Left colon (tissue), 2 donors: ENCODE measurements at places on chromosomes 13 and 19.
A peak's percentile ranks its signal among the peaks of the same experiment; 100 is the strongest.

GRCh38 chr13:106276876-106277275 is 258.6 kb downstream of the EFNB2 start:
- DNase-seq: no peak

DNA sequence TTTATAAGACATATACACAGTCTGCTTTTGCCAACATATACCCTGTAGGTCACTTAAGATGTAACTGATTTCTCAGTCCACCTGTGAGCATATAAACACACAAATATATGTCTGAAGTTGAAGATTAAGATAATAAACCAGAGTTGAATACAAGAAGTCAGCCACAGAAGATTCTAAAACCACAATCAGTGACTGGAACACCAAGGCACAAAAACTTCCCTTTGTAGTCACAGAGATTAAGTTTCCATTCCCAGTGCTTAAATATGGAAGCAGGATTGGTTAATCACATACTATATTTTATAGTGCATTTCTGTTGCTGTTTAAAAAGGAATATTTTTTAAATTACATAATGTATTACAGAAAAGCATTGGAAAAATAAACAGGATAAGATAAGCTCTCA is 39.9 kb downstream of the MTMR6 start:
- DNase-seq: no peak

GRCh38 chr13:97337985-97338499 is 95.9 kb upstream of the RAP2A start:
- no peak for DNase-seq

- peak; percentile 41 for DNase-seq
These were observed at the start of gene FFAR3 for GRCh38 chr19:35357867-35358573. FFAR3 (plus strand) TSS chr19:35358460; CDS start chr19:35358891, 431 bp downstream.

GRCh38 chr19:42294471-42295137 is 7.3 kb upstream of the PRR19 start:
- DNase-seq: no peak

GRCh38 chr13:44784708-44785080 is 204.6 kb downstream of the NUFIP1 start:
- DNase-seq: no peak

DNA sequence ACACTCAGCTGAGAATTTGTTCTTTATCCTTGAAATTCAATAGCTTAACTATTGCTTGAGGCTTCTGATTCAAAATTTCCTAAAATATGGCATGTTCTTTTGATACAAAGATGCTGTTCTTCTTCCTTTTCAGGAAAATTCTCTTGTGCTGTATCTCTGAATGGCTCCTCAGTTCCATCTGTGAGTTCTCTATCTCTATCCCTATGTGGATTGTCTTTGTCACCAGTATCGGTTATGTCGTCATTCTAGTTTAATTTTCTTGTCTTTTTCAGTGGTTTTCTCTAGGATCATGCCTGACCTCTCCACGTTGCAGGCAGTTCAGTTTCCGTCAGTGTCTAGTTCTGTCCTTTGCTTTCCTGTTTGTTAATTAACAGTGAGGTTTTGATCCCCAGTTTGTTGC is 104.6 kb upstream of the GJB6 start:
- DNase-seq: no peak

- DNase-seq: no peak
These were observed 55.6 kb downstream of the GJA3 start for GRCh38 chr13:20105161-20105689.

DNA sequence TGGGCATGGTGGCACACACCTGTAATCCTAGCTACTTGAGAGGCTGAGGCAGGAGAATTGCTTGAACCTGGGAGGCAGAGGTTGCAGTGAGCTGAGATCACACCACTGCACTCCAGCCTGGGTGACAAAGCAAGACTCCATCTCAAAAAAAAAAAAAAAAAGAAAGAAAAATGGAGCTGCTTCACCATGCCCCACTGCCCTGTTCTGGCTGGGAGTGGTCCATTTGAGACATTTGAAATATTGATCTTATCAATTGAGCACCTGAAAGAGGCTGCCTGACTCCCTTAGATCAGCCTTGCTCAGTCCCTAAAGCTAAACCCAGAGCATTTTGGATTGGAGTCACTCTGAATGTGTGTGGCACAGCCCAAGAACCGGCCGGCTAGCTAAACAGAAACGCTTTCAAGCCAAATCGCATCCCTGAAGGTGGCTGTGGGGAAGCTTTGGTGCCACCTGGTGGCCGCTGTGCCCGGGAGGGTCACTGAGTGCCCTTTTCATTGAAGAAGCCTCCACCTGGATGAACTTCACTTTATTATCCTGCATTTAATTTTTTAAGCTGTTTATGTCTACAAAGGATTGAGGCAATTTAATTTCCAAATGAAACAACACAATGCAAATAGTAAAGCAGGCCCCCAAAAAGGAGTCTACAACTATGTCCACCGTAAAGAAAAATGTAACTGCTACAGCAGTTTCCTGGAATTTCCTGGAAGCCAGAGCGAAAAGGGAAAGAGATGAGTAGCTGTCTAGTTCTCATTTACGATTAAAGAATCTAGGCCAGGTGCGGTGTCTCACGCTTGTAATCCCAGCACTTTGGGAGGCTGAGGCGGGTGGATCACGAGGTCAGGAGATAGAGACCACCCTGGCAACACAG is 53.1 kb upstream of the SERPINE3 start:
- DNase-seq: peak; percentile 61

GRCh38 chr13:48570216-48570828 is 37.4 kb upstream of the RCBTB2 start:
- no peak for DNase-seq

DNA sequence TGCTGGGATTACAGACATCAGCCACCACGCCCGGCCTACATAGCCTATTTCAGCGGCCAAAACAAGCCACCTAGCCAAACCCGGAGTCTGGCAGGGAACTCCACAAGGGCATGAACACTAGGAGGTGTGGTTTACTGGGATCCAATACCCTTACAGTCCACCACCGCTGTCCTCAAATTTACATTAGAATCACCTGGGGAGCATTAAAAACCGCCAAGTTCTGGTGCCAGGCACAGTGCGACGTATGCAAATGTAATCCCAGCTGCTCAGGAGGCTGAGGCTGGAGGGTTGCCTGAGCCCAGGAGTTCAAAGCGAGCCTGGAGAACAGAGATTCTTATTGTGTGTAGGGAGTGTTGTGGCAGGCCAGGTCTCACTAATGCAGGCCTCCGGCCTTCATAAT is 4.2 kb upstream of the AP1M1 start:
- DNase-seq: no peak

GRCh38 chr13:109436841-109437240 is 349.5 kb downstream of the IRS2 start:
- no peak for DNase-seq

DNA sequence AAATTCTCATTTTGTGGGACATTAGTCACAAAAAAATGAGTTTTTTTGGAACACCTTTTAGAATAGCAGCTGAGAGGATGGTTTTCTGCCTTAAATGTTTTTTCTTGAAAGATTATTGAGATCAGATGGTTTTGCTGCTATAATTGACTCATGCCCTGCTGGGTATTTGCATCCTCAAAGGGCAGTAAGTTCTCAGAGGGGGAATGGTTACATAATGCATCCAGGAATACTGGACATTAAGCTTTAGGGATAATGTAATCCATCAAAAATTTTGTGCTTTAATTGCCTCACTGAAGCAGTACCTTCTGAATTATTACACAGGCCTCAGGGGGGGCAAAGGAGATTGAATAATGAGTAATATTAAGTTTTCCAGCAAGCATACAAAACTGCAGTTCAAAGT is 866.3 kb upstream of the SPRY2 start:
- no peak for DNase-seq

- no peak for DNase-seq
These were observed 119.3 kb upstream of the GJB6 start for GRCh38 chr13:20351281-20352022.

DNA sequence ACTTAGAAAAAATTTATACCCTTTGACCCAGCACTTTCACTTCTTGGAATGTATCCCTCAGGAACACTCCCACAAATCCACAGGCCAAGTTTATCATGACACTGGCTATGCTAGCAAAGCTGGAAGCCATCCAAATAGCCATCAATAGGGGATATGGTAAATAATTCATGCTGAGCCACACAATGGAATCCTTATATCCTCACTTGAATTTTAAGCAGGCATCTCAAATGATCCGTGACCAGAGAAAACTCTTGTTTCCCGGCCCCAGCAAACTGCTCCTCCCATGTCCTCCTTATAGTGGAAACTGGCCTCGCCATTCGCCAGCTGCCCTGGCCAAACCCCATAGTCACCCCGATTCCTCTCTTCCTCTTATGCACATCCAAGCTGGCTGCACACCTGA is 37.6 kb downstream of the GRIK5 start:
- no peak for DNase-seq

DNA sequence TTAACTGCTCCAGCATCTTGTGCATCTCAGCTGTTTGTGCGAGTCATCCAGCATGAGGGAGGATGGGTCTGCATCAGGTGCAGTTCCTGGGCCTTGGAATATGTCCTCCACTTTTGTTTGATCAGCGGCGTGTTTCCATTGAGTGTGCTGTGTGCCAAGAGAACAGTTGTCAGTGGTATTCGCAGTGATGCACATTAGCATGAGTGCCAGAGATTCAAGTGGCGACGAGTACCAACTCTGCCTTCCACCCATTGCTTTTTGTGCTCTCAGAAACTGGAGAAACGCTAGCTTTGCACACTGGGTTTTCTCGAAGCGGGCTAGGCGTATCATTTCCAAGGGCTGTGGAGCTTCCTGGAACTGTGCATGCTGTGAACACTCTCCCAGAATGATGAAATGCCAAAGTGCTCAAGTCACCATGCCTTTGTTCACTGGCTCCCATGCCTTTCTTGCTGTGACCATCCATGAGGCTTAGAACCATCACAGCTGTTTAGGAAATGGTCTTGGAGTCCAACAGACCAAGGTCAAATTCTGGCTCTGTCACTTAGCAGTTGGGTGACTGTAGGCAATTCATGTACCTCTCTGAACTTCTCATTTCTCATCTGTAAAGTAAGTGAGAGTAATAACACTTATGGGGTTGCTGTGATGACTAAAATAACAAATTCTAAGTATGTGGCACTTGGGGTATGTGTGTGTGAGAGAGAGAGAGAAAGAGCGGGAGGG is 18.4 kb downstream of the LRCH1 start:
- DNase-seq: no peak

GRCh38 chr13:97477844-97478243 is 43.9 kb downstream of the RAP2A start:
- no peak for DNase-seq

- DNase-seq: no peak
These were observed 24.1 kb downstream of the ADGRL1 start for GRCh38 chr19:14181906-14182305.

DNA sequence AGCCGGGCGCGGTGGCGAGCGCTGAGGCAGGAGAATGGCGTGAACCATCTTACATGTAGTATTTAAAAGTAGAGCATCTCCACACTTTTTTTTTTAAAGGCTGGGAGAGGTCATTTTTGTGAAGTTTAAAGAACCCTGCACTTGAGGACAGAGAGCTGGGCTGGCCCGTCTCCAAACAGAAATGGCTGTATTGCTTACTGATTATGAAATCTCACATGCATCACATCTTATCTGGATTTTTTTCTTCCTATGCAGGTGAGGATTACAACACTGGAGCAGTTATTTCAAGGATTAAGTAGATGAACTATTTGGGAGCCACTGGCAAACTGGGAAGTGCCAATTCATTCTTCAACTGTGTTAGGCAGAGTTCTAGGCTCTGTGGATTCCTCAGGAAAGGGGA is 59.5 kb downstream of the TEX26 start:
- DNase-seq: no peak

DNA sequence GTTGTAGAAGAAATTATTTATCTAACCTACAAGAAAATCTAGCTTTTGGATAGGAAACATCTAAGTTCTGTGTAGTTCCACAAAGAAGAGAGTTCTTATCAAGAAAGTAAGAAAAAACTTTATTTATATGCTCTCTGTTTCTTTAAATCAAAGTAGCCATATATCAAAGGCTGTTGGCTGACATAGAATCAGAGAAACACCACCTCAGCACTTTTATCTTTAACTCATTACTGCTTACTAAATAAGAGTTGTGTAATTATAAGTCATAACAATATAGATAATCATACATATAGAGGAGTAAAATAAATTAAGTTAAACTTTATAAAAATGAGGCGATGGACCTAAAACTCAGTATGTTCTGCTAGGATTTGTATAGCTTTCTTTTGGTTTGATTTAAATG is 570.6 kb downstream of the PCDH17 start:
- DNase-seq: no peak

- DNase-seq: no peak
These were observed 1471.8 kb downstream of the EFNB2 start for GRCh38 chr13:105063676-105064075.

GRCh38 chr19:55712804-55713631 is 25.2 kb downstream of the NLRP9 start:
- no peak for DNase-seq

GRCh38 chr13:69094485-69094884 is 1013.1 kb upstream of the ATXN8OS start:
- DNase-seq: no peak

- DNase-seq: peak; percentile 70
These were observed 10.1 kb downstream of the AP2S1 start for GRCh38 chr19:46840498-46840942.

DNA sequence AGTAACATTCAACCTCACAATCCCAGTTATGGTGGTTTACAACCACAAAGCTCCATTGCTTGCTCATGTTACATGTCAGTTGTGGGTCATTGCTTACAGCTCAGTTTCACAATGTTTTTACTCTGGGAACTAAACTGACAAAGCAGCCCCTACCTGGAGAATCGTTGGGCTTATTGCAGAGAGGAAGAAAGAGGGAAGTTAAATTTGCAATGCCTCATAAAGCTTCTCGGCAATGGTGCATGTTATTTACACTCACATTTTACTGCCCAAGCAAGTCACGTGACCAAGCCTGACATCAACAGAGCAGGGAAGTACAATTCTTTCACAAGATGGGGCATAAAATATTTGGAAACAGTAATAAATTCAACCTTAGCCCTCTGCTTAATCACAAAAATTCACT is 441.6 kb downstream of the TDRD3 start:
- DNase-seq: no peak

GRCh38 chr19:2207991-2208860 is 27.9 kb downstream of the PLEKHJ1 start:
- DNase-seq: peak; percentile 85

DNA sequence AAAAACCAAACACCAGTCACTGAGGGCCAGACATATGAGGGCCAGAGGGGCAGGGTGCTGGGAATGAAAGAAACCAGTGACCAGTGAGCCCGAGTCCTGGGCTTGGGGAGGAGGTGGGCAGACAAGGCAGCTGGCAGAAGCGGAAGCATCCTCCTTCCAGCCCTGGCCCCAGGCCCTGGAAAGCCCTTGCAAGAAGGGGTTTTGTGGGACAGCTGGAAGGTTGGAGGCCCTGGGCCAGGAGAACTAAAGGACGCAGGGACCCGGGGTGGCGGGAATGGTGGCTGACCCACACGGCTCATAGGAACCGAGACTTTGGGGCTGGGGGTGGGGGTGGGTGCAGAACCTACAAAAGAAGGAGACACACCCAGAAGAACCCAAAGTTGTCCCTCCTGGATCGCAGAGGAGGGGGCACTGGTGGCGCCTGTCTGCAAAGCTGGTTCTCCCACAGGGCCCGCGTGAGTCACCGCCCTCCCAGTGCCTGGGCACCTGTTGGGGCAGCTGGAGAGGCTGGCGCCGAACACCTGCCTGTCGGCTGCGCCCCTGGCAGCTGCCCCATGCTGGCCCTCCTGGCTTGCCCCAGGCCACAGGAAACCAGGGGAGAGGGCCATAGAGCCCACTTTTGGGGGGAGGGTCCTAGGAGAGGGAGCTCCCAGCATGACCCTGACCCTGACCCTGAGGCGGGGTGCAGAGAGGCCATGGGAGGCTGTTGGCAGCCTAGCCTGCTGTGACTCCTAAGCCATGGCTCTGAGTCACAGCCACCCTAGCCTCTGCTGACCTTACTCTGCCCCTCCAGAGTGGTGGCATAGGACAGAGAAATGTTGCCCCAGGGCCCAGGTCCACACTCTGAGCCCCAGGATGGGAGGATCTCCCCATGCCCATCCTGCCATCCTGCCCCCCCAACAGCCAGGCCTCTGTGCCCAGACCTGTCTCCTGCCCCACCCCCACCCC is 802 bp downstream of the DMPK start:
- DNase-seq: peak; percentile 44
